ENCODE measurements at places on chromosomes 7 and 10.

- DNase-seq = no peak
Observed at GRCh38 chr7:78301407-78301806, 502.8 kb downstream of the PHTF2 start.

DNA sequence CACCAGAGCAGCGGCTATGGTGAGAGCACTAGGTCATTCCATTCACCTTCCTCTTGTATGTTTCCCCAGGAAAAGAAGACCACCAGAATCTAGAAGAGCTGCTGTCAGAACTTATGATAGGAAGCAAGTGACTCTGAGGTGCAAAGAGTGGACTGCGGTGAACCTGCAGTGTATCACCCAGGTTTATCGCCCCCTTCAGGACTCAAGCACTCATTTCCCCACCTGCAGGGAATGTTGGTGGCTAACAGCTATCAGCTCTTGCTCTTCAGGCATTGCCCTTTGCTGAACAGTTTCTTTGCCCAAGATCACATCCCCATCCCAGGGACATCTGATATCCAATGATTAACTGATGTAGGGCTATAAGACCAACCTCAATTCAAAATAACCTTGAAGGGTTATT, 66.3 kb upstream of the IL6 start:
- DNase-seq = no peak

- no peak for DNase-seq
Observed at GRCh38 chr10:132919374-132920100, 22.8 kb downstream of the CFAP46 start.

DNA sequence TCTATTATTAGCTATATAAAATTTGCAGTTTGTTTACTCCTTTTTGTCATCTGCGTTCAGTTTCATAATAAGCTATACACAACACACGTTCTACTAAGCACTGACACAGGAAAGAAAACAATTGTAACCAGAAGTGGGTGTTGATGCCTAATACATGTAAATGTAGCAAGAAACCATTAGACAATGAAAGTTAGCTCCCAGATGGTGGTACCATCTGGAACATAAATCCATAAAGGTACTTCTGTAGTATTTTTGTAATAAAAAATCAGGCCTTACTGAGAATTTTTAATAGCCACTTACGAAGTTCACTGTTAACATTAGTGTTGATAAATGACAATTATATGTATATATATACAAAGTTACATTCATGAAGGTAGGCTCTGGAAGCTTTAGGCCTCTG, 194.7 kb downstream of the KCND2 start:
- DNase-seq = no peak

- DNase-seq = no peak
Observed at GRCh38 chr10:73937333-73938043, 26.6 kb downstream of the PLAU start.

- DNase-seq = no peak
Observed at GRCh38 chr7:95324431-95324830, at the start of gene PON1. PON1 (minus strand) TSS chr7:95324532; CDS start chr7:95324475, 57 bp downstream.

GRCh38 chr10:17527514-17528146, 73.2 kb upstream of the ST8SIA6 start:
- no peak for DNase-seq

DNA sequence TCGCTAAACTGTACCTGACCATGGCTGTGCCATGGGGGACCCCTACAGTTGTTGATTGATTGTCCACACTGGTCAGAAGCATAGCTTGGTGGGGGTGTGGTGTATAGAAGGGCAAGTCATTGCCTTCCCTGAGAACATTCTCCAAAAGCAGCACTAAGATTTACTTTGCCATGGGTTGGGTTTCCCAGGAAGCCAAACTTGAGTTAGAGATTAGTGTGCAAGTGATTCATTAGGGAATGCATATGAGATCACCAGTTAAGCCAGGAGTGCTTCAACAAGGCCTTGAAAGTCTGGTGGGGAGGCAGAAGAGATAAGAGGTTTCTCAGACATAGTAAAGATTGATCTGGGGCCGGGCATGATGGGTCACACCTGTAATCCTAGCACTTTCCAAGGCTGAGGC, 21.4 kb upstream of the TPST1 start:
- no peak for DNase-seq

- DNase-seq = no peak
Observed at GRCh38 chr10:109953766-109954165, 30.5 kb upstream of the XPNPEP1 start.

GRCh38 chr10:1661416-1661815, 75.9 kb downstream of the ADARB2 start:
- DNase-seq = no peak

DNA sequence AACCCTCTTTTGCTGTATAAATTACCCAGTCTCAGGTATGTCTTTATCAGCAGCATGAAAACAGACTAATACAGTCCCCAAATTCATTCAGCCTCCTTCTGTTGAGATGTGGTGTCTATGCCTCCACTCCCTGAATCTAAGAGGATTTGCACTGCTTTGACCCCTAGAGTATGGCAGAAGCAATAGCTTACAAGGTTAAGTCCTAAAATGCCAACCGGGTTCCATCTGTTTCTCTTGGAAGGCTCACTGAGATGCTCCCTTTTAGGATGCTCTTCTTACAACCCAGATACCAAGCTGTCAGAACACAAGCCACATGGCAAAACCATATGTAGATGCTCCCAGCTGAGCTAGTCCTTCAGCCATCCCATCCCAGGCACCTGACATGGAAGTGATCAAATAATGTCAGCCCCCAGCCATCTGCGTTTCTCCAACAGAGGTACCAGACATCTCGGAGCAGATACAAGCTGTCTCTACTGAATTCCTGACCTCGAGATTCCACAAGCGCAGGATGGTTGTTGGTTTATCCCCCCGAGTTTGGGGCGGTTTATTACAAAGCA, 20.2 kb downstream of the CALN1 start:
- DNase-seq = no peak

GRCh38 chr7:77931841-77932240, 133.3 kb downstream of the PHTF2 start:
- no peak for DNase-seq

DNA sequence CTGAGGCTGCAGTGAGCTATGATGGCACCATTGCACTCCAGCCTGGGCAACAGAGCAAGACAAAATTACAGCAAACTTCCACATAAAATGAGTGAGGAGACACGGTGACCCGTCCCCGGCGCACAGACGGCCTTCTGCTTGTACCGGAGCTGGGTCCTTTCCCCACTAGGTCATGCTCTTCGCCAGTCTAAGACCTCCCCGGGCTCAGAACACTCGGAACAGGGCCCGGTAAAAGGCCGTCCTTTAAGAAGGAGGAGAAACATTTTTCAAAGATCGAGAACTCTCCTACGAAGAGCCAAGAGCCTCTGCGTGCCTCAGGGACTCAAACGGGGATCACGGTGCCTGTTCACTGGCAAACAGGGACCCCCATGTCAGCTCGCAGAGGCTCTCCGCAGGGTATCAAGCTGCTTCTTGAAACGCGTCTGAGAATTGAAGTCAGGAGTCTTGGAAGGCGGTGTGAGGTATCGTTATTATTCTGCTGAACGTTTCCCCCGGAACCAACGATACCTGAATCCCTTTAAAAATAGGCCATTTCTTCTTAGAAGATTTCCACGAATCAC, 9.0 kb downstream of the CARD11 start:
- DNase-seq = no peak

DNA sequence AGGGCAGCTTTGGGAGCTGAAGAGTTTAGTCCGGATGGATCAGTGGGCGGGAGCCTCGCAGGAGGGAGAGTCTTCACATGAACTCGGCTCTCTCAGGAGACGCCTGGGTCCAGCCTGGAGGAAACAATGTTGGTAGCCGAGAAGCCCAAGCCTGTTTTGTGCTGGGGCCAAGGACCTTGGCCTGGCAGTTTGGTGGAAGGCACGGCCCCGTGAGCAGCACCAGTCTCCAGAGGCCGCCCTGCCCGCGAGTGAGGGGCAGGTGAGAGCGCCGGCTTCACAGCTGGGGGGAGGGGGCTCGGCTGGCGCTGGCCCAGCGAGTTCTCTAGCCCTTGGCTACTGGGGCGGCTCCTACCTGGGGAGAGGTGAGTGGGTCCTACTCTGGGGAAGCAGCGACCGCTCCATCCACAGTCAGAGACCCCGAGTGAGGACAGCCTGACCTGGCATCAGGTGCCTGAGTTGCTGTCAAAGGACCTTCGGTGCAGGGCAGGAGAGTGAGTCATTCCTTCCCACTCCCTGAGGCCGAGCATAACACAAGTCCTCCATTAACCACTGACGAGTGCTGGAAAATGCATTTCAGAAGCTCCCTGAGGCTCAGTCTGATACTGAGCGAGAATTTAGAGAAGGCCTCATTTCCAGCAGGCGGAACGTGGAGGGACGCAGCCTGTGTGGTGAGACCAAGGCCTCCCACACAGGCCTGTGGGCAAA, 89.3 kb upstream of the DIP2C start:
- DNase-seq = no peak

DNA sequence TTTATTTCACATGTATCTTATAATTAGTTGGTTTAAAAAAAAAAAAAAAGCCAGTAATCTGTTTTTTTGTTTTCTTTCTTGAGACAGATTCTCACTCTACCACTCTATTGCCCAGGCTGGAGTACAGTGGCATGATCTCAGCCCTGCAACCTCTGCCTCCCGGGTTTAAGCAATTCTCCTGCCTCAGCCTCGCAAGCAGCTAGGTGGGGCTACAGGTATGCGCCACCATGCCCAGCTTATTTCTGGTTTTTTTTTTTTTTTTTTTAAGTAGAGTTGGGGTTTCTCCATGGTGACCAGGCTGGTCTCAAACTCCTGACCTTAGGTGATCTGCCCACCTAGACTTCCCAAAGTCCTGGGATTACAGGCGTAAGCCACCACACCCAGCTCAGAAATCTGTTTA, 34.1 kb upstream of the CAPZA2 start:
- DNase-seq = no peak

GRCh38 chr7:33072471-33072870, 9.9 kb upstream of the NT5C3A start:
- DNase-seq = no peak

DNA sequence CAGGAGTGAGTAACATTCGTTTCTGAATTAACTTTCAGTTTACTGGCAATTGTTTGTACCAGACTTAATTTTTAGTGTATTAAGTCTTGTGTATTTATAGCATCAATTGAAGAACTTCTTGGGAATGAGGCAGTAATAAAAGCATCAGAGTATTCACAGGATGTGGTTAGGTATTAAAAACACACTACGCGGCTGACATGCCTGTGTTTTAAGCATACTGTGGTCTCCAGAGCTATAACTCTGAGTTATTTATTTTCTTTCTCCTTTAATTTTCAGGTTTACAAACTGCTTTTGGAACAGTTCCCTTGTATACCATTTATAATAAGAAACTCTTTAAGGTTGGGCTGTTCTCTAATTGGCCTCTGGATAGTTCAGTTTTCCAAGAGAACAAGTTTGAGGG, 626.1 kb upstream of the NRG3 start:
- DNase-seq = no peak

GRCh38 chr10:85612378-85612775, 754.2 kb downstream of the GRID1 start:
- no peak for DNase-seq

DNA sequence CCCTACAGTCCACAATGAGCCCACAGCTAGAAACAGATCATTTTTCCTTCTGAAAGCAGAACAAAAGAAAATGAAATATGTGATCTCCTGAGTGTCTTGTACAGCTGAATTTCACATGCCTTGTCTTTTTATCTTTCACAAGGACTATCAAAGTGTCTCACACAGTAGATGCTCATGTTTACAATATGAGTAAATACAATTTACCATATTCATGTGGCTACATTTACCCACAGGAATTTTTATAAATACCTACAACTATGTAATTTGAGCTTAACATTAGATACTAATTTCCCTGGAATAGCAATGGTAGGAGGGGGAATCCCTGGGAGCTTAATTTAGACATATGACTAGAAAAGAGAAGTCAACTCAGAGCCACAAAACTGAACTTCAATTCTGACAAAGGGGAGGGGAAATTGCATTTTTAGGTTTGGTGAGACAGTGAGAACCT, 186.2 kb downstream of the MACC1 start:
- DNase-seq = peak; percentile 64

DNA sequence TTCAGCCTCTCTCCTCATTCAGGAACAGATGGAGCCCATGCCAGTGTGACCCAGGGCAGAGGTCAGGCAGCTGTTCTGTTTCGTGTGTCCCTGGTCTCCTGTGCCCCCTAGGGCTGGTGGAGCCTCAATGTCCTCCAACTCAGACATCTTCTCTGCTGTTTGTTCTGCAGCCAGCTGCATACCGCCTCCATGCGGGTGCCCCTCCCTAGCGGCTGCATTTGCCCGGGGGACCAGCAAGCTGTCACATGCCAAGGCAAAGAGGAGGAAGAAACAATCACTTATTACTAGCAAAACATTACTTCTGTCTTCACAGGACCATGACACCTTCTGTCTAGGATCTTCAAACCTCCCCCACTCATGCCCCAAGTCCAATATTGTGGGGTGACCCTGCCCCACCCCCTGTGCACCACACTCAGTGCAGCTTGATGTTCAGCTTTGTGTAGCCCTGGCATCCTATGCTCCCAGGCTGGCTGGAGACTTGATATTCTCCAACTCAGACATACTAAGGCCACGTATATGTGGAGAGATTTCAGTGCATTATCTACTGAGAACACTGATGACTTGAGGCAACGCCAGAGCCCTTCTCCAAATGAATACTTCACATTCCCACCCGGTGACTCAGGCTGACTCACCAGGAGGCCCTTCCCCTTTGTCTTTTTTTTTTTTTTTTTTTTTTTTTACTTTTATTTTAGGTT, 188.9 kb downstream of the SKIDA1 start:
- DNase-seq = peak; percentile 37

GRCh38 chr7:104627516-104627915, 299.1 kb downstream of the LHFPL3 start:
- DNase-seq = peak; percentile 23
